BE2C (cell line): ENCODE measurements at places on chromosomes 13 and 19.

DNA sequence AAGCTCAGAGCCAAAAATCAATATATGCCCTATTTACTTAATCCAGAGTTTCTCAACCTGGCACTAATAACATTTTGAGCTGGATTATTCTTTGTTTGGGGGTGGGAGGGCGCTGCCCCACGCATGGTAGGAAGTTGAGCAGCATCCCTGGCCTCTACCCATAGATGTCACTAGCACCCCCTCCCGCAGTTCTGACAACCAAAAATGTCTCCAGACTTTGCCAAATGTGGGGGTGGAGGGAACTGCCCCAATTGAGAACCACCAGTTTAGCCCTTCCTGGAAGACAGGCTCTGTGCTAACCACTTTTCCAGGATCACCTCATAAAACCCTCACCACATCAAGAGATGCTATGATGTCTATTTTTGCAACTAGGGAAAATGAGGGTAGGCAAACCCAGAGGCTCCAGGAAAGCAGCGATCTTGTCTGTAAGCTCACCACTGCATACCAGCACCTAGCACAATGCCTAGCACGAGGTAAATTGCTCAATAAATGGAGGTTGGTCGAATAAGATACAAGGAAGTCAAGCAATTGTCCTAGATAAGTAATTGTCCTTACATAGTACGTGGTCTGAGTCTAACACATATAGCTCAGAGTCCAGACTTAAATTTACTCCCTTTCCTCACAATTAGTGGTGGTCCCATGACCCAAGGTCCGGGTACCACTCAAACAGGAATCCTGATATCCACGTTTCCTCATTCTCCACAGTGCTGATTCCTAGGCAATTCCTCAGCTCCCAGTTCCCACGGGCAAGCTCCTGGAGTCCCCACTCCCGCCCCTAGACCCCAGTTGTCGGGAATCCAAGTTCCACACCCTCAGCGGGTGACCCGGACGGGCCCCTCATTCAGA, 892 bp downstream of the TRIR start:
- peak; percentile 51 for DNase-seq

DNA sequence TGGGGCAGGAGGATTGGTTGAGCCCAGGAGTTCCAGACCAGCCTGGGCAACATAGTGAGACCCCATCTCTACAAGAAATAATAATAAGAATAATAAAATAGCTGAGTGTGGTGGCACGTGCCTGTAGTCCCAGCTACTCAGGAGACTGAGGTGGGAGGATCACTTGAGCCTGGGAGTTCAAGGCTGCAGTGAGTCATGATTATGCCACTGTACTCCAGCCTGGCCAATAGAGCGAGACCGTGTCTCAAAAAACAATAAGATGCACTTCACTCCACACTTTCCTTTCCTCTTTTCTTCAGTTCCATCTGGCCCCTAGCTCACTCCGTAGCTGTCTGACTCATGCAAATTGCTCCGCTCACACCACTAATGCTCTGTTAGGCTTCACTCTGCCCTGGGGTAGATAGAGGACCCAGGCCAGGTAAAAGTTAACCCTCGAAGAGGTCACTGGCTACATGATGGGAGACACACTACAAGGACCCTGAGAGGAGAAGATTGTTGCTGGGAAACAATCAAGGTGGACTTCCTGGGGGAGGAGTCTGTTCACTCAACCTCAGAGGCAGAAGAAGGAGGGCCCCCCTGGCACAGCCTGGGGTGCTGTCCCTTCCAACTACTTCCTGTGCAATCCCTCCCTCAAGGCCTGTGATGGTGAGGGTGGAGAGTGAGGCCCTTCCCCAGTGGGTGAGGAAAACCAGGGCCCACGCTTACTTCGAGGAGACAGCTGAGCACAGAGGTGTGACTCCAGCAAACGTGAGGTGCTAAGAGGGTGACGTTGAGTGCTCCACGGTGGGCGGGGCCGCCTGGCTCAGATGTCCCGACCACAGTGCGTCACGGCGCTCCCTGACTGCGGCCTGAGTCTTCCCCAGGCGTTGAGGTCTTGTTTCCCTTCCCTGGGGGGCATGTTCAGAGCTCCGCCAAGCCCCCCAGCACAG, 8.8 kb upstream of the TNFSF9 start:
- no peak for DNase-seq

DNA sequence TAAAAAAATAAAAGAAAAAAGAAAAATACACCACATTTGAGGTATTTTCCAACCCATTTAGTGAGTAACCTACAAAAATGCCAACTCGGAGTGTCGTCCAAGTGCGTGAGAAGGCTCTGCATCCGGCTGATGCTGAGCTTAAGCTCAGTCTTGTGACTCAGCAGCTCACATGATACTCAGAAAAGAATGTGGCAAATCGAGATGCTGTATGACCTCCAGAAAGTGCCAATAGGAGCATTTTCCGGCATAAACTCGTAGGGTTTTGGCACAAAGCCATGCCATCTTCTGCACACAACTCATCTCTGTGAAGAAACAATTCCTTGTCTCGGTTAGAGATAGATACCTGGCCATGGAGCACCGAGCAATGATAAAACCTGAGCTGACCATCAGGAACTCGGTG, 58.5 kb downstream of the TRPM4 start:
- DNase-seq: no peak

GRCh38 chr13:96033220-96034015, 19.8 kb downstream of the UGGT2 start:
- DNase-seq: no peak

GRCh38 chr19:23908165-23908564, 6.5 kb upstream of the ZNF726 start:
- no peak for DNase-seq

DNA sequence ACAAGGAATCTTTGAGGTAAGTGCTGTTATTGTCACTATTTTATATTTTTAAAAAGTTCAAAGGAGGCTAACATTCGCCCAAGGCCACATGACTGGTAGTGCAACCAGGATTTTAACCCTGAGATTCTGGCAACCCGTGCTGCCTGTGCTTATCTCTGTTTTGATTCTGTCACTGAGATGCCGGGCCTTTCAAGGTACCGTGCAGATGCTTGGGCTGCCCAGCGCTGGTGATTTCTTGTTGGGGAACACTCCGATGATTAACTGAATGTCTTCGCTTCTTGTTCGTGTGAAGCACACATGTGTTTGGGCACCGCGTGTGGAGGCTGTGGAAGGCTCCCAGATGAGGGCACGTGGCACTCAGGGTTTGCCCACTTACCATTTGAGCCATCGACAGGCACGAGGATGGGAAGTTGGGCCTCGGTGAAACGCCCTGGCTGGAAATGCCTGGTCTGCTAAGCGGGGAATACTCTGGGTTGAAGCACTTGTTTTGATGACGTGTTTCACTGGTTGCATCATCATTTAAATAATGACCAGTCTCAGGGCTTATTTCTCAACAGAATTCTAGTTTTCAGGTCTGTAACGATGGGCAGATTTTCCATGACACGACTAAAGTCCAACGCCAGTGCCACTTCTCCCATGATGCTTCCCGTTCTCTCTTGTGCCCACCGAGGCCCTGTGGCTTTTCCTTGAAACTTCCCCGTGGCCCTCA, 392.7 kb downstream of the FGF9 start:
- no peak for DNase-seq

- DNase-seq: no peak
Observed at GRCh38 chr13:64551755-64552154, 2678.4 kb downstream of the PCDH9 start.

DNA sequence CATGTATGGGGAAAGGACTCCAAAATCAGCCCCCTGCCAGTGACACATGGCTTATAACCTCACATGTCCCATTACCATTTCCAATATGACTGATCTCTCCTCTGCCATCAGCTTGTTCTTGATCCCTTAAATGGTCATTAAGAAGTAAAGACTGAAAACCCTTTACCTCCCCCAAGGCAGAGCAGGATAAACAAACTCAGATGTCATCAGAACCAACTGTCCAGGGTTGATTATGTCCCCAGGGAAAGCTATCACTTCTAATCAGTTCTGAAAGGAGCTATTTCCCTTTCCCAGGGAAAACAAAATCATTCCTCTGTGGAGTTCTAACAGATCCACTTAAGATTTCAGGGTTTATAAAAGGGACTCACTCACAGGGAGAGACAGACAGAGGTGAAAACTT, 350.9 kb downstream of the SUCLA2 start:
- no peak for DNase-seq

- DNase-seq: no peak
Observed at GRCh38 chr19:35792312-35792711, 16.9 kb downstream of the ARHGAP33 start.

- peak; percentile 12 for DNase-seq
Observed at GRCh38 chr13:67330149-67330548, 100.0 kb upstream of the PCDH9 start.

- no peak for DNase-seq
Observed at GRCh38 chr13:50916701-50917184, 7.2 kb downstream of the RNASEH2B start.

DNA sequence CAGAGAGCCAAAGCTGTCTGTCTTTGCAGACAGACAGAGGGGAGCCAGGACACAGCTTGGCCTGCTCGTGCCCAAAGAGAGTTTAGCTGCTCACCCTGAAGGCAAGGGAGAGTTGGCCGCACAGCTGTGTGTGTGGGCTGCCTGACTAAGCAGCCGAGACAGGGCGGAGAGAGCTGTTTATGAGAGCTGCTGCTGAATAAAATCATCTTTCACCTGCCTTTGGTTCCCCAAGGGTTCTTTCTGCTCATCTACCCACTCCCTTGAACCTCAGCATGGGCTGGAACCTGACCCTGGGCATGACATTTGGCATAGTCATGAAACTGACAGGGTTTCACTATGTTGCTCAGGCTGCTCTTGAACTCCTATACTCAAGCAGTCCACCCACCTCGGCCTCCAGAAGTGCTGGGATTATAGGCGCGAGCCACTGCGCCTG, 98.2 kb downstream of the RBM26 start:
- DNase-seq: no peak

DNA sequence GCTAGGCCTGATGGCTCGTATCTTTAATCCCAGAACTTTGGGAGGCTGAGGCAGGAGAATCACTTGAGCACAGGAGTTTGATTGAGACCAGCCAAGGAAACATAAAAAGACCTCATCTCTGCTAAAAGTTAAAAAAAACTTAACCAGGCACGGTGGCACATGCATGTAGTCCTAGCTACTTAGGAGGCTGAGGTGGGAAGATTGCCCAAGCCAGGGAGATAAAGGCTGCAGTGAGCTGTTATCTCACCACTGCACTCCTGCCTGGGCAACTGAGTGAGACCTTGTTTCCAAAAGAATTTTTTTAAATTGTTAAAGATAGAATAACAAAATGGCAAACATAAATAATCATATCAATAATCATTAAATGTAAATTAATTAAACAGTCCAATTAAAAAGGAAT, 365.8 kb downstream of the MTUS2 start:
- no peak for DNase-seq
